ENCODE measurements at places on chromosomes 3 and 15.

GRCh38 chr3:54891540-54891897 lies 36.3 kb downstream of the LRTM1 start:
- peak; percentile 56 for DNase-seq

GRCh38 chr3:3133500-3133899 lies 6.8 kb downstream of the TRNT1 start:
- DNase-seq, result peak; percentile 48

- DNase-seq, result no peak
Measured at GRCh38 chr3:34957677-34958076, 681.6 kb upstream of the ARPP21 start.

DNA sequence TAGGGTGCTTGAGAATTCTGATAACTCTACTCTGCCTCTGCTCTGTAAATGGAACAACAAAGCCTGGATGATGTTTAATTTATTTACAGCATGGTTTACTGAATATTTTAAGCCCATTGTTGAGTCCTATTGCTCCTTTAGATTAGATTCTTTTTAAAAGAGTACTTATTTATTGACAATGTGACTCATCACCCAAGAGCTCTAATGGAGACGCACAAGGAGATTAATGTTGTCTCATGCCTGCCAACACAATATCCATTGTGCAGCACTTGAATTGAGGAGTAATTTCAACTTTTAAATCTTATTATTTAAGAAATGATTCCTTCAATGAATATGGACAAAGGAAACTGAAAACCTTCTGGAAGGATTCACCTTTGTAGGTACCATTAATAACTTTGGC lies 691.4 kb downstream of the ZBBX start:
- DNase-seq, result no peak

DNA sequence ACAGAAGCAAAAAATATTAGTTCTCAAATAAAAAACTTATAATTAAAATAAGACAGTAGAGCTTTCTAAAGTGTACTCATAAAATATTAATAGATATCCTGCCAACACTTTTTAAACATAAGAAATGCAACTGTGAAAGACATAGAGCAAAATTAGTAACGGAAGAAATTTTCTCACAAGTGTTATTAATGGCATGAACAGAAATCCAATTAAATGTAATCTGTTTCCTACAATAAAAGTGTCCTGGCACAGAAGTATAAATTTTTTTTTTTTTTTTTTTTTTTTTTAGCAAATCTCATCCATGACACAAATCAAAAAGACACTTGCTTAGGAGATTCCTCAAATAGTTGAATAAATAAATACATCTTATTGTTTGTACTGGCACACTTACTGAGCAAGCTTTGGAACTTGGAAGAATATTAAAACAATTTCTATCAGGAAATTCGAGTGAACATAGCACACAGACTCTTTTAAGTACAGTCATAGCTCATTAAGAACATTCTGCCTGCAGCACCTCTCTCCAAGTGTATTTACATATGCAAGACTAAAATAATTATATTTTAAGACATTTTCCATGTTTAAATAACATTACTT lies 227.2 kb upstream of the ROBO2 start:
- no peak for DNase-seq

- DNase-seq, result no peak
Measured at GRCh38 chr3:123627673-123628670, 43.1 kb upstream of the HACD2 start.

DNA sequence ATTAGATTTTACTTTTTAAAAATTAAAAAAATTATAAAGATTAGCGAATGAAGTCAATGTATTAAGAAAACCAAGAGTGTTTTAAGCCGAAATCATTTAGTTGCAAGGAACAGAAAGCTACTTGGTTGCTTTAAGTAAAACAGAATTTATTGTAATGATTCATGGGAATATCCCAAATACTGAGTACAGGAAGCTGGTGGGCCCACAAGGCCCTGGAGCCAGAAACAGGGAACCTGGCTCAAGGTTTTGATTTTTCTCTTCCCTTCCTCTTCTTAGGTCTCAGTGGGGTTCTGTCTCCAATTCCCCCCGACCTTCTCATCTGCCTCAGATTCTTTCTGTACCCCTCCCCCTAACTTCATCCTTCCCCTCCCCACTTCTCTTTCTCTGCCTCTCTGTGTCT lies 229.0 kb downstream of the TLE3 start:
- no peak for DNase-seq

DNA sequence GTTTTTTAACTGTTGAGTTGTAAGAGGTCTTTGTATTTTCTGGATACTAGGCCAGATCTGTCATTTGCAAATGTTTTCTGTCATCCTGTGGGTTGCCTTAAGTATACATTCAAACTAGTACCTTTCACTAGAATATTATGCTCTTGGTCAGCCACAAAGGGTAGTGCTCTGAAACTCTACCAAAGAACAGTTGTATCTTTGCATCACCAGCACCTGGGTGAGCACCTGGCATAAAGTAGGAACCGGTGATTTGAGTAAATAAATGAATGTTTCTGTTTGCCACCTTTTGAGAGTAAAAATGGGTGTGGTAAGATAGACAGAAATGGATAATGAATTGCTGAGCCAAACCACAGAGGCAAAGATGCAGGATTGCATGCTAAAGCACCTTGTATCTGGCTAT lies 98.7 kb downstream of the SLCO3A1 start:
- DNase-seq, result no peak
